T-helper 17 cell (primary cell): ENCODE measurements at places on chromosomes 1 and 21.

DNA sequence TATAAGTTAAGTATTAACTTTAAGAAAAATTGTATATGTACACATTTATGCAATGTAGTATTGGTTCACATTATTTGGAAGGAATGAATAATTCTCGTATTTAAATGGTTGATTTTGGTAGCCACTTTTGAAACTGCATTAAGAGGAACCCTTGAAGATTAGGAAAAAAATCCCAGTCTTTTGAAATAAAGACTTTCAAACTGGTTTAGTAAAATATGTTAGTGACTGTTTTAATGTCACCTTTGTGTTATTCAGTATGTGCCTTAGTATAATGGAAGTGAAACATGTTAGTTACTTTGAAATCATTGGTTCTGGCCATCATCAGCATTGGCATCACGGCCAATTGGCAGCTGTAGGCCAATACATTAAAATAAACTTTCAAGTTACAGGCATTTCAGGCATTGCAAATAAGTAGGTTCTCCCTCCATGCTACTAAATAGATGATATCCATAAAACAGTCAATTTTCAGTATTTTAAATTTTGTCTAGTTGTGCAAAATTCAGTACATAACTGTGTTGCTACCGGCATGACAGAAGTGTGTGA is 4.4 kb downstream of the MIER1 start:
- DNase-seq = no peak

GRCh38 chr1:7424352-7424890 is 346.7 kb upstream of the VAMP3 start:
- DNase-seq = no peak

GRCh38 chr1:114756009-114756892 is 1.5 kb downstream of the CSDE1 start:
- no peak for DNase-seq

- DNase-seq = peak; percentile 24
Measured at GRCh38 chr21:33976082-33977016, 60.7 kb upstream of the ATP5PO start.

- no peak for DNase-seq
Measured at GRCh38 chr1:243796016-243796415, 54.0 kb downstream of the AKT3 start.

GRCh38 chr21:42864815-42865775 is 14.2 kb downstream of the WDR4 start:
- DNase-seq = no peak

GRCh38 chr1:203622486-203622885 is 4.1 kb upstream of the ATP2B4 start:
- DNase-seq = no peak

- DNase-seq = no peak
Measured at GRCh38 chr1:29281571-29281970, 45.2 kb downstream of the PTPRU start.

DNA sequence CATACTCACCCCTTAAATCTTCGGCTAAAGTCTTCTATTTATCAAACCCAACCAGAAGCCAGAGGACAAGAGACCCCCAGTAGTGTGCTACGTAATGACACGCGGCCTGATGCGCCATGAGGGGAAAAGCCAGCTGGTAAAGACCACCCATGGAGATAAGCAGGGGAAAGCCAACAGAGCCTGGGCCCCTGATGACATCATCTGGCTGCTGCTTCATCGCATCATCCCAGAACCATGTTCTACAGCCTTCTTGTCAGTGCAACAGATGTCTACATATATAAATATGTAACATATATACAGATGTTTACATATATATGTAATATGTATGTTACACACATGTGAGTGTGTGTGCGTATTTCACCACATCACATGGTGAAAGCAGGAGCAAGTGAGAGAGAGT is 81.7 kb upstream of the VANGL1 start:
- no peak for DNase-seq

DNA sequence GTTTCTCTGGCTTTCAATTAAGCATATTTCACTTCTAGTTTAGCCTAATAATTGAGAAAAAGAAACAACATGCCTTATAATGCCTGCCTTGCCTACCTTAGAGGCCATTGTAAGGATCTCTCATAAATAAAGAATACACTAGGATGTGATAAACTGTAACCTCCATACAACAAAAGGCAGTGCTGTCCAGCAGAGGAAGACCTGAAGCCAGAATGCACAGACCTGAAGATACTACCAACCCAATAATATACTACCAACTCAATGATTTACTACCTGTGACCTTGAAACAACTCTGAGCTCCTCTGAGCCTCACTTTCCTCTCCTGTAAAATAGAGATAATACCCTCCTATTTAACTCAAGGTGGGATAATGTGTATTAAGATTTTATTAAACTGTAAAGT is 361.3 kb downstream of the TTLL7 start:
- DNase-seq = no peak

DNA sequence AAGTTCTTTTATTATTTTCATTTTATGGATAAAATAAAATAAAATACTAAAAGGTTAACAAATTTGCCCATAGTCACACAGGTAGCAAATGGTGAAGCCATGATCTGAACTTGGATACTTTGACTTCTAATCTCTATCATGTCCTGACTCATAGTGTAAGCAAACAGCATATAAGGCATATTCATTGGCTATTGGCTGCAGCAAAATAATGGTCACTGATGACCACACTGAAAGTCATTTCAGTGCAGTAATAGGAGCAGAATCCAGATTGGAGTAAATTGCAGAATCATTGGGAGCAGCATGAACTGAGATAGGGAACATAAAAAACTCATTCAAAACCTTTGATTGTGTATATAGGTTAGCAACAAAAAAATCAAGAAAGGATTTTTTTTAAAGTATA is 262.9 kb downstream of the PLA2G4A start:
- DNase-seq = no peak

GRCh38 chr1:203082571-203083462 is 3.0 kb downstream of the MYOG start:
- no peak for DNase-seq

DNA sequence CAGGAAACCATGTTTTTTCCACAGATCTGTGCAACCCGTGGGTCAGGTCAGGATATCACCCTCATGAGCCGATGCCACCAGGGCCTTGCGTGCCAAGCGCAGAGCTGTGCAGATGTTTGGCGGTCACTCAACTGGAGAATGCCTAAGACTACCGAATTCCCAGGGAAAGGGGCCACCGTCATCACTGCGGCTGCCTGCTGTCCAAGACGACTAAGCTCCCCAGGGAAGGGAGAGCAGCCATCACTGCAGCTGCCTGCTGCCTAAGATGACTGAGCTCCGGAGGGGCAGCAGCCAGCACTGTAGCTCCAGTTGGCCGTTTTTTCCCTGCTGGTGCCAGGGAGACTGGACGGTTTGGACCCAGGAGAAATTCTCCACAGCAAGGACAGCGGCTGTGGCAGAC is 31.1 kb downstream of the AKT3 start:
- DNase-seq = no peak

GRCh38 chr1:26677306-26678115 is 18.3 kb upstream of the ARID1A start:
- peak; percentile 36 for DNase-seq

GRCh38 chr1:201460814-201461644 is 8.0 kb downstream of the PHLDA3 start:
- DNase-seq = no peak

DNA sequence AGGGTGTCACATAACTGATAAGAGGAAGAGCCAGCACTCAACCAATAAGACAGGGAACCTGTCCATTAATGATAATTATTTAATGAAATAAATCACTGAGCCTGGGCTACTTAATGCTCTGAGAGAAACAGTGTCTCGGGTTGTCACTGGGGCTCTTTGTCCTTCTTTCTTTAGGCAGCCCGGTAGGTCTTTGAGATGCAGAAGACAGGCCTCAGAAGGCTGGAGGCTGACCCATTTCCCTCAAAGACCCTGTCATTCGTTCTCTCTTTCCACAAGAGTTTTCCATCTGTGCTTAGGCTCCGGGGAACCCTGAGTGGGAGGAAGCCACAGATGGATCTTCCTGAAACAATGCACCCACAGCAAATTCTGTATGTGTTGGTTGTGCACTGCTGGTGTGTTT is 68.2 kb downstream of the BRINP2 start:
- DNase-seq = no peak

GRCh38 chr1:184002071-184002470 is 35.5 kb downstream of the COLGALT2 start:
- DNase-seq = no peak

GRCh38 chr1:159177272-159177907 is 6.0 kb downstream of the CADM3 start:
- DNase-seq = no peak

GRCh38 chr1:64659478-64660138 is 85.3 kb upstream of the RAVER2 start:
- DNase-seq = no peak

- DNase-seq = no peak
Measured at GRCh38 chr21:28910280-28910887, 82.3 kb downstream of the LTN1 start.

GRCh38 chr1:41783189-41783639 is 135.5 kb downstream of the HIVEP3 start:
- DNase-seq = no peak

- no peak for DNase-seq
Measured at GRCh38 chr1:31837451-31838158, 21.8 kb upstream of the SPOCD1 start.
